Immature natural killer cell (primary cell): ENCODE measurements at places on chromosomes 5 and 9.

DNA sequence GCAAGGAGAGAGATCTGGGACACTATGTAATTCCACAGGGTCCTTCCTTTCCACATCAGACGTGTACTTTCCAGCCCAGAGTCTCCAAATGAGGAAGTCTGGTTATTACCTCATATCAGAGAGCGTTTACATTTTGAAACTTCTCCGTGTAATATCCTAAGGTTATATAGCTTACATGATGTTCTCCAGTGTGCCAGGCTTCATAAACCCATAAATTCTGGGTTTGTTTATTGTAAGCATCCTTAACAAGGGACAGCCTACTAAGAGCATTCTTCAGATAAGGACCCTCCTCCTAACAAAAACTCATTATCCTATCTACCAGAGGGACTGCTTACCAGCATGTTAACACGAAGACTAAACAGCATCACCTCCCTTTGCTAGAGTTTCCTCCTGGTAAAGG, 17.9 kb downstream of the SRFBP1 start:
- DNase-seq: no peak

DNA sequence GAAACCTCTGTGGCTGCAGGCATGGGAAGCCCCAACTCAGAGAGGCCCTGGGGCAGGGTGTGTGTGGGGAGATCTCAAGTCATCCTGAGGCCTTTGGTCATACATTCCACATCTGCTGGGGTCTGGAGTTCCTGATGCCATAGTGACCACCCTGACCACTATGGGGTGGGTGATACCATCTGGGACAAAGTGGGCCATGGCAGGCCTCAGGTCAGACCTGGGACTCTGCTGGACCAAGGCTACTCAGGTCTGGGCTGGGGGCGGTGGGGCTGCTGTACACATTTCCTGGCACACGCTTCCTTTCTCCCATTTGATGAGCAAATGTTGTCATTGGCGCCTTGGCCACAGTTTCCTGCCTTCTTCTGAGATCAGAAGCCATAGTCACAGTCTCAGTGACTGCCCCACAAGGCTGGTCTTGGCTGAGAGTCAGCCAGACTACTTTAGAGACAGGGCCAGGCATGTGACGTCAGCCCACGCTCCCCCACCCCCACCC, 15.1 kb upstream of the ACSL6 start:
- DNase-seq: peak; percentile 79

DNA sequence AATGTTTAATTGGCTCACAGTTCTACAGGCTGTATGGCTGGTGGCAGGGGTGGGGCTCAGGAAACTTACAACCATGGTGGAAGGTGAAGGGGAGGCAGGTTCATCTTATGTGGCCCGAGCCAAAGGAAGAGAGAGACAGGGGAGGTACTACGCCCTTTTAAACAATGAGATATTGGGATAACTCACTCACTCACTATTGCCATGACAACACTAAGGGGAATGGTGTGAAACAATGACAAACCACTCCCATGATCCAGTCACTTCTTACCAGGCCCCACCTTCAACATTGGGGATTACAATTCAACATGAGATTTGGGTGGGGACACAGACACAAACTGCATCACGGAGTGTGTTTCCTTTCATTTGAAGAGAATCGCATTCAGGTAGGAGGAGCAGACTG, 220.9 kb downstream of the GADD45G start:
- no peak for DNase-seq

- DNase-seq: peak; percentile 45
Observed at GRCh38 chr9:114592356-114592755, 4.8 kb downstream of the ATP6V1G1 start.

DNA sequence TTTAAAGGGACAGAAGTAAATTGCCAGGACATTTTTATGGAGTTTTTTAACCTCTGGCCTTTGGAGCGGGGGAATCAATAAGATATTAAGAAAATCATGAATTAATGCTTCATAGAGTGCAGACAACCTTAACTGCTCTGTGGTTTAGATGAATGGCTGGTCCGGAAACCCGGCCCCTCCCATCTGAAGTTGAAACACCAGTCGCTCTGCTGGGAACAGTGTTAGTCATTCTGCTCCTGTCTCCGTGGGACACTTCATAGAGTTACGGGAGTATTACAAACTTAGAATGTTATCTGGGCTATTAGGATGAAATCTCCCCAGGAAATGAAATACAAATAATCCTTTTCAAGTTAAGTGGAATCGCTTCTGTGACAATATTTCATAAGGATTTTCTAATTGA, 110.1 kb upstream of the IRX2 start:
- DNase-seq: no peak

DNA sequence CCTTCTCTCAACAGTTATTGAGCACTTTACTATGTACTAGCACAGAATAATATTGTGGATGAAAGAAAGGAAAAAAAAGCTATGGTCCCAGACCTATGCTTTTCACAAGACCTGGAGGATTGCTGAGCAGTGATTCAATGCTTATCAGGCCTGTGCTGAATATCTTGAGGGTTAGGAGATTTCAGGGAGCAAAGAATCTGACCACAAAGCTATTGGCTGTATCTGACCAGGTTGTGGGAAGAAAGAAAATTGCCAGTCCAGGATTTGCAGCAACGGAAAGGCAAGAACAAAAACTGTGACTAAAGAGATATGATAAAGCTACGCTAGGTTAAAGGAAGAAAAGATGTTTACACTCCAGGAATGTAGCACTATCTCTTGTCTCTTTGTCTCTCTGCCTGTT, 14.9 kb upstream of the MACIR start:
- DNase-seq: no peak

GRCh38 chr9:83986765-83987401, 6.3 kb downstream of the RMI1 start:
- DNase-seq: peak; percentile 54

DNA sequence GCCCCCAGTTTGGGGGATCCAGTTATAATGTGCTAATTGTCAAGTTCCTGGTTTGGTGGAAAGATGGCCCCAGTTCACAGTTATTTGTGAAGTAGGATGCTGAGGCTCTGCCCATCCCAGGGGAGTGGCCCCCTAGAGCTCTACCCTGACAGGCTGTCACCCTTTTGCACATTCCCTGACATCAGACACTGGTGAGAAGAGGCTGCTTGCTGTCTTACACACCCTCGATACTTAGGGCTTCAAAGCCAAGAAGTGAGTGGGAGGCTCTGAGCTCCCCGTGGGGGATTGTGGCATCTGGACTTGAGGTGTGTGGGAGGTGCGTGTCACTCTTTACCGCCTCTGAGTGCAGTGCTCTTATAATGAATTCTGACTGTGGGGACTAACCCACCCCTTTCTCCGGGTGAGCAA, 168.5 kb downstream of the DOCK2 start:
- no peak for DNase-seq

DNA sequence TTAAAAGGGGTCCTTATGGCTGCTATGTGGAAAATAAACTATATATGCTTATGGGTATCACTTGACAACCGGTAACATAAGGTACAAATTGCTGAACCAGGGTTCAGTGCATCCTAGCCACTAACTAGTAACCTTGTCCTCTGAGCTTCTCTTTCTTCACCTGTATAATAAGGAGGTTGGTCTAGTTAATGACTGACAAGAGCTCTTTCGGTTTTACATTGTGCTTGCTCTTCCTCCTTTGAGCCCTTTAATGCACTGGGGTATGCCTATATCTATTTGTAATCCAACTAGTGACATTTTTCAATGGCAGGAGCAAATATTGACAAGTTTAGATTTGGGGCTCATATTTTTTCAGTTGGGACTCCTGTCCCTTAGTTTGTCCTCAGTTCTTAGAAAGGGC, 66.1 kb downstream of the NPR3 start:
- DNase-seq: no peak

DNA sequence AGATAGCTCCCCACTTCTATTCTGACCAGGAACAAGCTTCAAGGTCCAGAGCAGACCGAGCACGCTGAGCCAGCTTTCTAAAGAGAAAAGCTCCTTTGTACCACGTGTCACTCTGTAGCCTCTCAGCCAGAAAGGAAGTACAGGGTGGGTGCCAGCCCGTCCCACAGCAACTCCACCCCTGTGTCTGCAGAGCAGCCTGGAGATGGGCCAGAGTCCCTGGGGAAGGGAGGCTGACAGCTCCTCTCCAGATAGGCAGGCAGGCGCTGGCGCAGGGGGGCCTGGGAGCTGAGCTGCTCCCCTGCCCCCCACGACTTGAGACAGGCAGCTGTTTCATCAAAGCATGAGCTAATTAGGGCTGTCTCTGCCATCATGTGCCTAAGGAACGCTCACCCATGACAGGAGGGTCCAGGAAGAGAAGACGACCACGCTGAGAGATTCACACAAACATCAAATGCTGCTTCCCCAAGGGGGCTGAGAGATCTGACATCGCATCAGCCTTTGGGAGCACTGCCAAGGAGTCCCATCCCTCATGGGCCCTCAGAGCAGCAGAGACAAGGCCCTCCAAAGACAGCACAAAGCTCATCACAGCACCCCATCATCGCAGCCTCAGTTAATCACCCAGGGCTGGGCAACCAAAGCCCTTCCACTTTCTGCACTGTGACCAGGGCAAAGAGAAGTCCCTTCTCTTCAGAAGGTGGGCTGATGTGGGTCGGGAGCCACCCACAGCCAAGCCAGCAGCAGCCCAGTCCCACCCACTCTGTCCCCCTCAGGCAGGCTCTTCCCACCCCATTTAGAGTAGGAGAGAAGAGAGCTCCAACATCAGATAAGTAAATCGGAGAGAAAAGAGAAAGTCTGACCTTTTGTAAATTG, 78.5 kb upstream of the LRRTM2 start:
- peak; percentile 35 for DNase-seq

DNA sequence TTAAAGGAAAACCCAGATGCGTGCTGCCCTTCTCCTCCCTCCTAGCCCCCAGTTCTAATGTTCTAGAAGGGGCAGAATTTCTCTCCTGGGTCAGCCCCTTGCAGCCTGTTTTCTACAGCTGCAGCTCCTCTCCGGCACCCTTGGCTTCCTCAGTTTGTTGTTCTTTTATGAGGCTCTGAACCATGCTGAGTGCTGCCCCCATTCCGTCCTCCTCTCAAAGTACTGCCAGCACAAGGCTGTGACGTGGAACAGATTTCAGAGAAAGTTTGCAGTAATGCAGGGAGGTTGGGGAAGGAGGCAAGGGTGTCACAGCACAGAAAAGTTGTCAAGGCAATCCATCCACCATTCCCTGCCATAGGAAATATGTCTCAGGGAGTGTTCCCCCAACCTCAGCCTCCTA, 63.3 kb downstream of the RGS3 start:
- no peak for DNase-seq

DNA sequence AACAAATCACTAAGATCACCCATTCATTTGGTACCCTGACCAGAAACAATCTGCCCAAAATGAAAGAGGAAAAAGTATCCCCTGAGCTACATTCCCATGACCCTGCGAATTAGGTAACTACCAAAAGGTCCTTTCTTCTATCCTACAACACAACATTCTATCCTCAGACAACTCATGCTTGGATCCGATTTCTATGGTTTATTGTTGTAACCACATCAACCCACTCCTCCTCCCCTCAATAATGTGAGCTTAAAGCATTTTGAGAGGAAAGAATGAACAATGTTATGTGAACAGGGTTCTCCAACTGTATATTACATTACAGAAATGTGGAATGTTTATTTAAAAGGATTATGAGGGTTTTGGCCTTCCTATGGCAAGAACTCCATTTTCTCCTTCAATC, 4.0 kb downstream of the SLC35D2 start:
- no peak for DNase-seq

GRCh38 chr5:153546566-153546965, 56.1 kb downstream of the GRIA1 start:
- DNase-seq: no peak

DNA sequence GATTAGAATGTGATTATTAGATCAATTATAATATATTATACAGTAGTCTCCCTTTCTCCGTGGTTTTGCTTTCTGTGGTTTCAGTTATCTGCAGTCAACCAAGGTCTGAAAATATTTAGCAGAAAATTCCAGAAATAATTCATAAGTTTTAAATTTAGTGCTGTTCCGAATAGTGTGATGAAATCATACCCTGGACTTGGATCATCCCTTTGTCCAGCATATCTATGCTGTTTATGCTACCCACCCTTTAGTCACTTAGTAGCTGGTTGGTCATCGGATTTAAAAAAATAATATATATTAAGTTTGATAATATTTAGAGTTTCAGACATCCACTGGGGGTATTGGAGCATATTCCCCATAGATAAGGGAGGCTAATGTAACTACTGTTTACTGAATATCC, 19.6 kb downstream of the RMI1 start:
- DNase-seq: no peak

DNA sequence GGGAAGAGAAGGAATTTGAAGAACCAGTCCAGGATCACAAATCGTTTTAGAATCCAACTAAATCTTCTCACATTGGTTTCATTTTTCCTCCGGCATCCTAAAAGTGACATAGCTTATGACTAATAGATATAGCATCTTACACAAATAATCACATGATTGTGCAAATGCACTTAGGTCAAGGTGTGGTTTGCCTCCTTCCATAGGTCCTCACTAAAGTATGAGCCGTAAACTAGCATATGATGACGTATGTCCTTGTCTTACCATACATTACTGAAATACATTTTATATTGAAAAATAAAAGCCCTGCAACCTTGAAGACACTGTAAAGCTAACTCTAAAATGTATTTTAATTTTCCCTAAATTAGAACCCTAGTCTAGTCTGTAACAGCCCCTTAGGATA, 362.7 kb upstream of the ADAMTS16 start:
- DNase-seq: no peak

DNA sequence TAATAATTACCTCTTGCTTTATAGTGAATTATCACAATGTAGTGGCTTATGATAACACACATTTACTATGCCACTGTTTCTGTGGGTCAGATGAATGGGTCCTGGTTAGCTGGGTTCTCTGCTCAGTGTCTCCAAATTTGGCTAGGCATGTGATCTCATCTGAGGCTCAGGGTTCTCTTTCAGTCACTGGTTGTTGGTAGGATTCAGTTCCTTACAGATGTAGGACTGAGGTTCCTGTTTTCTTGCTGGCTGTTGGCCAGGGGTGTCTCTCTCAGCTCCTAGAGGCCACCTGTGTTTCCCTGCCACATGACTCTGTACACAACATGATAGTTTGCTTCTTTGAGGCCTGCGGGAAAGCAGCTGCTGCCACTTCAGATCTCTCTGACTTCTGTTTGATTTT, 7.1 kb downstream of the NFX1 start:
- DNase-seq: no peak

DNA sequence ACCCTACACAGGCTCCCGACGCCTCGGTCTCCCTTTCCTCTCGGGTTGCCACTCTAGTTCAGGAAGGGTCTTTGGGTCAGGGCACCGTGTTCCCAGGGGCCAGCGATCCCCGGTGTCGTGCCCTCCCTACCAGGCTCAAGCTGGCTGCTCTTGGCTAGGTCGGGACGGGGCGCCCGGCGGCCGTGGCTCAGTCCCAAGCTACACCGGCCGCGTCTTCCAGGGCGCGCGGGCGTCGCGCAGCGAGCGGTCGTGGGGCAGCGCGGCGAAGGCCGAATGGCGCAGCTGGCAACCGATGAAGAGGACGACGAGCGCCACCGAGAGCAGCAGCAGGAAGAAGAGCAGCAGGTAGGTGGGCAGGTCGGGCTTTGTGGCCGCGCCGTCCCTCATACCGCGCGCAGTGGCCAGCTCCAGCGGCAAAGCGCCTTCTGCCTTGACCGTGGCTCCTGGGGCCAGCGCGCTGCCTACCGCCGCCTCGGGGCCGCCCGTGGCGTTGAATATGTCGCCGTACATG, 892 bp downstream of the SMIM32 start:
- DNase-seq: no peak
